Stimulated activated naive B cell treated with anti-CD40 and anti-IgM and Interleukin-4, amounts not matched to agents 10 μg/mL and 1 μg/mL and 100 μg/mL, for 72 hours (primary cell): ENCODE measurements at places on chromosomes 16 and 17.

DNA sequence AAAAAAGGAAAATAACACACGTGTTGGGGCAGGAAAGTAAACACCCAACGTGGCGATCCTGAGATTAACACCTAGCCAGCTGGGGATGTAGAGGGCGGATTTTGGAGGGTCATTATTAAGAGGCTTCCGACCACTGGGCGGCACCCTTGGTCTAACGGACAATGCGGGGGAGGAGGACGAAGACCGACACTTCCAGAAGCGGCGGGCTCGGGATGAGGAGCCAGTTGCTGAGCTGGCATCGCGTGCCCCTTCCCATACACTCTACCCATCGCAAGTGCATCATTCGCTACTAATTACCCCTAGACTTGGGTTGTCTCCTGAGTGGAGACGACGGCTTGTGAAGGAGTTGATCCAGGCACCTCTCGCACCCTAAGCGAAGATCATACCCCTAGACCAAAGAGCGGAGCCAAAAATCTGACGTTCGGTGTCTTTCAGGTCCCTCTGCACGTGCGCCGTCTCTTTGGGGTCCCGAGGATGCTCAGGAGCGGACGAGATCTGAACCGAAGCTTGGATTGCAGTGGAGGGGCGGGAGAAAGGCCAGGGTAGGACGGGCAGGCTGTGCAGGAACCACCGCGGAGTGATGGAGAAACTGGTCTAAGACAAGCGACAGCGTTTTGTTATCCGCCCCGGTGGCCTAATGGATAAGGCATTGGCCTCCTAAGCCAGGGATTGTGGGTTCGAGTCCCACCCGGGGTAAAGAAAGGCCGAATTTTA lies 17.6 kb downstream of the ZNF213 start:
- DNase-seq = peak; percentile 77

- no peak for DNase-seq
Observed at GRCh38 chr17:36686123-36686669, 84.8 kb downstream of the MRM1 start.

DNA sequence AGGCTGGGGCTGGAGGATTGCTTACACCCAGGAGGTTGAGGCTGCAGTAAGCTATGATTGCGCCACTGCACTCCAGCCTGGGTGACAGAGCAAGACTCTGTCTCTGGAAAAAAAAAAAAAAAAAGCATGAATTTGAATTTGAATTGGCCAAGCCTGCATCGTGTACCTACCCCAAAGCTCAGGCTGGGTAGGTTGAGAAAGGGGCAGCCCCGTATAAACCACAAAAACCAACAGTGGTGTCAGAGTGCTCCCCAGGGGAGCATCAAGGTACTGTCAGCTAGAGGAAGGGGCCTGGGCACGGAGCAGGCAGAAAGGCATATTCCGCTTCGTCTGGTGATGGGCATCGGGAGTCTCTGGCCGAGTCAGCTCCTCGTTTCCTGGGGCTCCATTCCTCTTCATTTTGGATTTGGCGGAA lies 40.9 kb downstream of the RAP1GAP2 start:
- DNase-seq = peak; percentile 84

- DNase-seq = no peak
Observed at GRCh38 chr17:35488991-35489390, 40.4 kb upstream of the SLFN13 start.

GRCh38 chr16:5605404-5605803 lies 507.8 kb upstream of the EEF2KMT start:
- DNase-seq = no peak

- DNase-seq = no peak
Observed at GRCh38 chr17:77225265-77225664, 84.5 kb downstream of the SEC14L1 start.

DNA sequence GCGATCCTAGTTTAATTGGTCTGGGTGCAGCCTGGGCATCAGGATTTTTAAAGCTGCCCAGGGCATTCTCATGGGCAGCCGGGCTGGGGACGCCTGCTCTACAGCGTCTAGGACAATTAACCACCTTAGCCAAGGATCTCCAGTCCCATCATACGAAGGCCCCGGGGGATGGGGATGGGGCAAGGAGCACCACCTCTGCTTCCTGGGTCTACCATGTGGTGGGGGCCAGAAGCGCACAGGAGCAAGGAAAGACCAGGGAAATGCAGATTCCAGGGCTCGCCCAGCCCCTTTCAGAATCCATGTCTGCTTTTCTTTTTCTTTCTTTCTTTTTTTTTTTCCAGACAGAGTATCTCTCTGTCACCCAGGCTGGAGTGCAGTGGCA lies 29.3 kb downstream of the TBC1D16 start:
- no peak for DNase-seq

DNA sequence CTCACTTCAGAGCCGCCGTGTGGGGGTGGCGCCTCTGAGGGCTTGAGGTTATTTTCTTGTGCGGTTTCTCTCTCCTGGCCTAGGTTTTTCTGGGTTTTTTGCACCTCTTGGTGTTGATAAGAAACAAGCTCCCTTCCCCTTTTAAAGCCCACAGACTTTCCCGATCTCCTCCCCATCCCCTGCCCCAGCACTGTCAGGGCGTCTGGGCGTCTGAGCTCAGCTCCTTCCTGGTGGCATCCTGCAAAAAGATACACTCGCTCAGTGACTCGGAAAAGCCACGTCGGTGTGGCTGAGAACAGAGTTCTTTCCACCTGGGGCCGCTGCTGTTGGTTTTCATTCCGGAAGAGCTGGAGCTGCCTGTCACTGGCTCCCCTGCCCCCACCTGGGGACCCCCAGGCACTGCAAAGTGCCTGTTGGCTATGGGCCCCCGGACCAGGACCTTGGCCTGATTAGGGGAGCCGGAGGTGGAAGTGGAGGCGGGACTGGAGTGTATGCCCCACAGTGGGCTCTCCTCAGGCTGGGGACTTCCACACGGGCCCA lies 14.5 kb downstream of the BAIAP2 start:
- peak; percentile 20 for DNase-seq

DNA sequence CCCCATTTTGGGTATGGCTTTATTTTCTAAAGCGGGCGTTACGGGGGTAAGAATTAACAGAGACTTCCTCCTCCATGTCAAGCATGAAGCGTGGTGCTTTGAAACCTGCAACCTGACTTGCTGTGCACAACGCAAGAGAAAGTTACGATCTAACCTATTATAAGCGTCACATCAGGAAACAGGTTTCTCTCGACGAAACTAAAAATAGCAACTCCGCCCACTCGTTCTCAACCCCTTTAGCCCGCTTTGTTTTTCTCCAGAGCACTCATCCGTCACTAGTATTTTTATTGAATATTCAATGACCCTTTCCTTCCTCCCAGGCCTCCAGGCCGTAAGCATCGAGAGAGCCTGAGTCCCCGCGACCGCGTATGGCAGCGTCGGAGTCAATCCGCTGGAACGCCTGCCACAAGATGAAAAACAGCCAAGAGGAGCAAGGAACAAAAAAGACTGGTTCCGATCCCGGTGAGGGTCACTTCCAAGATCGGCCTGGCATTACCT lies 555 bp downstream of the NUP88 start:
- DNase-seq = peak; percentile 80

- no peak for DNase-seq
Observed at GRCh38 chr17:59353106-59353854, 21.8 kb downstream of the YPEL2 start.
